ENCODE measurements at places on chromosomes 1 and 21.
A peak's percentile ranks its signal among the peaks of the same experiment; 100 is the strongest.

DNA sequence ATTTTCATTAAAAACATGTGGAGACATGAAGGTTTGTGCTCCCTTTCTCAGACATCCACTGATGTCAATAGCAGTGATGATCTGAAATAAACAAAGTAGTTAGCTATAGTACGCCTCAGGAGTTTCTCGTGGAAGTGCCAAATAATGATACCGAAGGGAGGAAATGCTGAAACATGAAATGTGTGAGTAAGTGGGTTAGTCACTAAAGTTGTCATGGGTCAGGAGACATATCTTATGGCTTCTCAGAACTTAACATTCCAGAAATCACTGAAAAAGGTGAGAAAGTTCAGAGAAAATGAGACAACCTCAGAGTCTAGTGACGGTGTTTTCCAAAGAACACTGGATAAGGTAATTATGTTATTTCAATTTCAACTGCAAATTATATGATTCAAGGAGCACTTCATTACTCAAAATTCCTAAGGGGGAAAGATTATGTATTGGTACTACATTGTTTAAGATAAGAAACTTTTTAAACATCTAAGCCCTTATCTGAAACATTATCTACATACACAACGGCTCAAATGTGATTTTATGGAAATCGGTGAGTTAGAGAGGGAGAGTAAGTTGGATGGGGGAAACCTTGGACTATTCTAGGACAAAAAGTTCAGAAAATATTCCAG, 20.6 kb downstream of the NIBAN1 start:
- DNase-seq: no peak

GRCh38 chr21:46138383-46138970, 16.9 kb downstream of the FTCD start:
- no peak for DNase-seq

DNA sequence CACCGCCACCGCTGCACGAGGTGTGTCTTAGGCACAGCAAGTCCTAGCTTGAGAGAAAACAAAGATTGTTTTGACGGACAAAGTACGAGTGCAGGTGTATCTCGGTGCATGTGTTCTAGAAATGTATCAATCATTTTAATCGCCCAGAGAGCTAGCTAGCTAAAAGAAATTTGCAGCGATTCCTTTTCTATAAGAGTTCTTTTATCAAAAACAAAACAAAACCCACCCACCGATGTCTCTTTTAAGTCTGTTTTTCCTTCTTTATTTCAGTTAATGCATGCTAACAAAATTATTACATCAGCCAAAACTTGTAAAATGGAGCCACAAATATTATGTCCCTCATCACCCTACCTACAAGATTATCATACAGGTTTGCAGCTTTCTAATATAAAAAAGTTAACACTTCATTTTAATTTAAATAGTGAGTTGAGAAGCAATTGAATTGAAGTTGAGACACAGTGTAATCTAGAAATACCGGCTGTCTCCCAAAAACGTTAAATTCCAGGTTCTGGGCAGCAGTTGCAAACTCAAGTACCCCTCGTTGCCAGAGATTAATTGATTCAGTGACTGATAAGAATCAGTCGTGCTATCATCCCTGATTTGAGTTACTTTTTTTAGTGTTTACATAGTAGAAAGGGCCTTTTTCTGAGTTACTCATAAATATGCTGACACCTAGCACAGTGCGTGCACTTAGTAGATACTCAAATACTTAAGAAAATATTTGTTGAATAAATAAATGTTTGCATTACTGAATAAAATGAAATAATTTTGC, 1.5 kb upstream of the SYDE2 start:
- no peak for DNase-seq

DNA sequence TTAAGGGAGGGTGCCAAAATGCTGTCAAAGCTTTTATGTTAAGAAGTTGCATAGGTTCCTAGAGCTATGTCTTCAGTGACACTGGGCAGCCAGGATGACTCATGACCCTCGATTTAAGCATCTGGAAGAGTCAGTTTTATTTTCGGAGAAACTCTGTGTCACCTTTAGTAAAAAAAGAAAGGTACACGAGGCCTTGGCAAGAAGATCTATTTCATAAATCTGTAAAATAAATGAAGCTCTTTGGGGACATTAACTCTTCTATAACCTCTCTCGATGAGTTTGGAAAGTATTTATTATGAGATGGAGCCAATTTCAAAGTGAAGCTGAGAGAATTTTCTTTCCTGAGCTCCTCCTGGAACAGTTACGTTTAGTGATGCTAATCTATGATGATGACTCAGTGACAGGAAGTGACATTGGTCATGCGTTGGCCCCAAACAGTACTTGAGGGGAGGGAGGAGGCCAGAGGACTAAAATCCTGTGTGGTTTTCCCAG, 156.5 kb downstream of the HLX start:
- DNase-seq: peak; percentile 15

DNA sequence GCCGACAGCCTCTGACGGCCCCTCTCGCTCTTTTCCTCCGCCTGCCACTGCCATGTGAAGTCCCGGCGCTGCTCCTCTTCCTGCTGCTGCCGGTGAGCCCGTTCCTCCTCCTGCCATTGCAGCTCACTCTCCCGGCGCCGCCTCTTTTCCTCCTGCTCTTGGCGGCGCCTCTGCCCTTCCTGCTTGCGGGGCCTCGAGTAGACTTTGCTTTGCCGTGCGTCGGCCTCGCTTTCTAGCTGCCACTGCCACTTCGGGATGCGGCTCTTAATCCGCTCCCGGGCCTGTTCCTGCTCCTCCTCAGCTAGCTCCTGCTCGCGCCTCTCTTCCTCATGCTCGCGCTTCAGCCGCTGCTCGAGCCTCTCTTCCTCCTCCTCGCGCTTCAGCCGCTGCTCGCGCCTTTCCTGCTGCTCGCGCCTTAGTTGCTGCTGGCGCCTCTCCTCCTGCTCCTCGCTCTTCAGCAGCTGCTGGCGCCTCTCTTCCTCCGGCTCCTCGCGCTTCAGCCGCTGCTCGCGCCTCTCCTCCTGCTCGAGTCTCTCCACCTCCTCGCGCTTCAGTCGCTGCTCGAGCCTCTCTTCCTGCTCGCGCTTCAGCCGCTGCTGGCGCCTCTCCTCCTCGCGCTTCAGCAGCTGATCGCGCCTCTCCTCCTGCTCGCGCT, 4.3 kb downstream of the TCHH start:
- DNase-seq: no peak

GRCh38 chr1:183148599-183148998, 37.5 kb upstream of the LAMC2 start:
- no peak for DNase-seq

- DNase-seq: no peak
Measured at GRCh38 chr1:70490153-70490552, 79.1 kb downstream of the CTH start.

GRCh38 chr1:220235462-220235861, 36.8 kb downstream of the RAB3GAP2 start:
- no peak for DNase-seq

All from H54 (cell line).